Chondrocyte (in vitro differentiated cells): ENCODE measurements at places on chromosomes 5 and 9. TPM values are rescaled to one million over a fixed set of nuclear protein-coding genes. Genes with fewer than 3 reads are reported as not detected.

DNA sequence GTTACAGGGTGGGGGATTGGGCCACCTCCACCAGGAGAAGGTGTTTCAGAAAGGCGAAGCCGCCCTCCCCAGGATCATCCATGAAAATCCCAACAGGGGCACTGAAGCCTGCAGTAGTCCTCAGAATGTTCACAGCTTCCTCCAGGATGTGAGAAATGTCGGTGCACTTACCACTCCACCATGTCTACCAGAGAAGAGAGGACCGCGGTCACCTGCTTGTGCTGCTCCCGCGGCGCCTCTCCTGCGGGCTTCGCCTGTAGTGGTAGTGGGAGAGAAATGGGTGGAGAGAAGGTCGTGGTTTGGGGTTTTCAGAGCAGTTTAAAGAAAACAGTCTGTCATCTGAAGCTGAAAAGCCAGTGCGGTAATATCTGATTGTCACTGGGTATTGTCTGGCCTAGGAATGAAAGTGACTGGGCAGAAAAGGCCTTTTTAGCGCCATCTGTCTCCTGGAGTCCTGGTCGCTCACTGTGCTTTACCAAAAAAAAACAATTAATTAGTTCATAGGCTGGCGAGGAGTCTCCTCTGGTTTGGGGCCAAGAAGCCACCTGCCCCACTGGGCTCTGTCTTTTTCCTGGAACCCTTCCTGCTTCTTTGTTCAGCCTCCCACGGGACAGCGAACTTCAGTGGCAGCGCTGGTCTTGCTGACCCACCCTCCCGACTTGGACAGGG, 23.0 kb upstream of the PPP1R26 start:
- peak; percentile 40 for DNase-seq

The PTGES gene
- 0.95 to 3.3 TPM (median 1.3 TPM) in 3 replicates for total RNA-seq

The ZDHHC11B gene
- total RNA-seq: 0.17 TPM in 1 of 3 replicates, not detected in the others

GRCh38 chr5:100706776-100707175, 171.6 kb downstream of the FAM174A start:
- no peak for DNase-seq

The TUT7 gene
- 22.3 to 33.9 TPM (median 22.8 TPM) in 3 replicates for total RNA-seq

DNA sequence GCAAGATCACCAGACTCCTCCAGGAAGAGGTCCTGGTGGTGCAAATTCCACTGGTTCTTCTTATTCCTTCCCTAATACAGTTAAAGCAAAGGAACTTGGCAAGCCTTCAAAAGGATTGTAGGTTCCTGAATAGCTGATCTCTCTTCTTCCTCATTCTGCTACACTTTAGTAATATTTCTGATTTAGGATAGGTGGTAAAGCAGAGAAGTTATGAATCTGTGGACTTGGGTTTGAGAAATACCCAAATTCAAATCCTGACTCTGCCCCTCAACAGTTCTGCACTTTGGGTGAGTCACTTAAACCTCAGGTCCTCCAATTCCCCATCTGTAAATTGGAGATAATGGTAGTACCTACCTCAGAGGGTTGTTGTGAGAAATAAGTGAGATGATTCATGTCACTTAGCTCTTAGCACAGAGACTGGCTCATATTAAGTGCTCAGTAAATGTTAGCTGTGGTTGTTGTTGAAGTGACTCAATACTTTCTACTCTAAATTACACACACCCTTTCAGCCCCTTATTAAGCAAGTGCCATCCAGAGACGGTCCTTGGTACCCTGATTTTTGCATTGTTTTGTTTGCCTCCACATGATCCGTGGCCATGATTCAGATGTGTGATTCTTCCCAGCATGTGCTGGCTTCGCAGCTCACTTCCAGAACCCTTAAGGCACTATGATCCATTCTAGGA, 5.2 kb downstream of the SH3RF2 start:
- no peak for DNase-seq

- no peak for DNase-seq
These were observed at the start of gene IL33 for GRCh38 chr9:6215562-6215961. IL33 (plus strand) TSS chr9:6215807; CDS start chr9:6241695, 25,888 bp downstream.

DNA sequence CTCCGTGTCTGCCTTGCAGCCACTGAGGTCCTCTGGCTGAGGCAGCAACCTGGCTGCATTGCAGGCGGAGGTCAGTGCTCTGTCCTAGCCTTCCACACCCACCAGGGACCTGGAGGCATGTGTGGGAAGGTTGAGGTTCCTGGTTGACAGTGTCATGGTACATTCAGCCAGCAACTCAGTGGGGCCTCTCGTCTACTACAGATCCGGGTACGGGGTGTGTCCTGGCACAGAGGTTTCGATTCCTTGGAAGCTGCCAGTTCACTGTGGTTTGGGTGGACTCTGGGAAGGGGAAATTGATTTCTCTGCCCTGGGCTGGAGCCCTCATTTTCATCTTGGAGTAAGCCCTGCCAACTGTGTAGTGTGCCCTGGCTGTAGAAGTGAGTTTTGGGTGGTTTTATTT, 45.1 kb downstream of the PDE8B start:
- no peak for DNase-seq

DNA sequence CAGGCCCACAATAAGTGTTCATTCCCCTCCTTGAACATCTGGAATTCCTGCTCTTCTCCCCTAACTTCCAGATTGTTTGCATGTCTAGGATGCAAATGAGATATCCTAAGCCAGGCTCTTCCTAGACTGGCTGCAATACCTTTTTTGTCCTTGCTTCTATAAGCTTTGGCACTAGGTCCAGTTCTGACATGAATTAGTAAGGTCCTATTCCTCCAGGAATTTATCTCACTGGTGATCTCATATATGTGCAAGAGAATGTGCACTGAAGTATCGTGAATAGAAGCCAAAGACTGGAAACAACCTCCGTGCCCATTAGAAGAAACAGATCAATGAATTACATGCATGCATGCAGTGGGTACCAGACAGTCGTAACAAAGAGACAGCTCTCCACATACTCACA, 25.2 kb downstream of the DUSP1 start:
- no peak for DNase-seq

DNA sequence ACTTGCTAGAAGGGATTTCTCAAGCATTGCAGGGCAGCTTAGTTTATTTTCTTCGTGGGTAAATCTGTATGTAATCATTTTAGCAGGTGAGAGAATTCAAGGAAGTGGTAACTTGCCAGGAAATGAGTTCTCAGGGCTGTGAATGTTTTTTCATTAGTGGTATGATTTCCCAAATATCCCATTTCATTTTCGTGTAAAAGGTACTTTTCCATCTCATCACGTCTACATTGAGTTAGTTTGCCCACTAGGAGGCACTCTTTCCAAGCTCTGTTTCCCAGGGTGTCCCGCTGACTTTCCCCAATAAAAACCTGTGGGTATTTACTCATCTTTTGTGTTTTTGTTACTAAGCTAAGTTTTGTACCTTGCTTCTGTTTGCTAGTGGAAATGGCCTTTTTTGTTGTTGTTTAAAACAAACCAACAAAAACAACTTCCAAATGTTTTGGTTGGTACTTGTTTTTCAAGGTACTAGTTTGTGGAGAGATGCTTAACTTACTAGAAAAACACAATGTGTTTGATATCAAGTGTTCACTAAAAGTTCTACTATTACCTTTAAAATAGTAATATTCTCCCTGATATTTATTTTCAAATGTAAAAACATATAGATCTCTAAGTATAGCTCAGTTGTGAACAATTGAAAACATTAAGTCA, 373.6 kb downstream of the ADGRV1 start:
- DNase-seq: no peak

DNA sequence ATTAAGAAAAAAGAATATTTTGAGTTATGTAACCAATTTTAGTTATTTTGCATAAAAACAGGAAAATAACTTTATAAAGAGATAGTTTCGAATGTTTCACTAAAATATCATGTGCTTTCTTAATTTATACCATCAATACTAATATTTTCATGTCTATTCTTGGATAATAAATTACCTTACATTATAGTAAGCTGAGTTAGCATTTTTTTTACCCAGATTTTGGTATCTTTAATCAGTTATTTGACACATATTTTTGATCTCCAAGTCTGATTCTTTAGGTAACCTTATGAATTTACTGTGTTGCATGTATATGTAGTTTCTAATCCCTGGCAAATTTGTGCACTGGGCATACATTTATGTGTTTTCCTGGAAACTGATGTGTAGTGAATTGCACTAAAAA, 138.0 kb downstream of the KDM4C start:
- no peak for DNase-seq

DNA sequence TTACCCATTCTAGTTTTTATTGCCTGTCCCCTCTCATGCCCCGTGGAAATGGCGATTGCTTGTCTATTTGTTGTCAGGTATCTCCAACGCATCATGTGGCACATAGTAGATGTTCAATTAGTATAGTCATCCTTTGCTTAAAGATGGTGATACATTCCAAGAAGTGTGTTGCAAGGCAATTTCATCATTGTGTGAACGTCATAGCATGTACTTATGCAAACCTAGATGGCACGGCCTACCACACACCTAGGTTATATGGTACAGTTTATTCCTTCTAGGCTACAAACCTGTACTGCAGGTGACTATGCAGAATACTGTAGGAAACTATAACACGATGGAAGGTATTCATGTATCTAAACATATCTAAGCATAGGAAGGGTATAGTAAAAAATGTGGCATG, 163.9 kb upstream of the DAPK1 start:
- DNase-seq: no peak
